ENCODE measurements at places on chromosomes 12 and 14.
A peak's percentile ranks its signal among the peaks of the same experiment; 100 is the strongest.

DNA sequence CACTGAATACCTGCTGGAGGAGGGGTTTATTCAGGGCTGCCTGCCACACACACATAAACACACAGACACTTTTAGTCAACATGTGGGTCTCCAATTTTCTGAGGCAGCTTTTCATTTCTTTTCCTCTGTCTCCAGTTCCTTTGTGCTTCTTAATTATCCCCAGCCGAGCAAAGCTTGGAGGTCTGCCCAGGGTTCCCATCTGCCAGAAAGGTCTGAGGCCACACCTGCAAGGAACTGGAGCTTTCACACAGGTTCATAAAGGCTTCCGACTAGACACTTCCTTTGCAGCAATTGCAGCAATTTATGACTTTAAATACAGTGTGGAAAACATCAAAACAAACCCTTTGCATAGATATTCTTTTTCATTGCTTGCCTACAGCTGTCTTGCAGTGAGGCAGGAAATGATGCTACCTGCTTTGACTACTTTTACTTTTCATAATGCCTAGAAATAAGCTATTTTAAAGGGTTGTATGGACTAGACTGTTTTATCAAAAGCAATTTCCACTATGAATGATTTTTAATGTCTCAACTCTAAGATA is 1318.9 kb downstream of the AACS start:
- no peak for DNase-seq

DNA sequence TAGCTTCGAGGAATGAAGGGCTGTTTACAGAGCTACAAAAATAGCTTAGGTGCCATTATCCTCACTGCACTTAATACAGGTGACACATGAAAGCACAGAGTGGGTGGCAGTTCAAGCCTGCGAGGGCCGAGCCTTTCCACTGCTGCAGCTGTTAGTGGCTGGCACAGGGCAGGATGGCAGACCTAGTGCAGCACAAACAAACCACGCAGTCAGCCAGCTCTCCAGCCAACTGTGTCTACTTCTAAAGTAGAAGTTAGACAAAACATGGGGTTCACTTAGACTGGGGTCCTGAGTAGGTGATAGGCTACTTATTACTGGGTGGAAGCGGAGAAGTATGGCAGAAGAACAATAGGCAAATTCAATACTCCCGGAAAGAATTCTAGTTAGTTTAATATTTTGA is 95.4 kb downstream of the DUSP16 start:
- DNase-seq: no peak

DNA sequence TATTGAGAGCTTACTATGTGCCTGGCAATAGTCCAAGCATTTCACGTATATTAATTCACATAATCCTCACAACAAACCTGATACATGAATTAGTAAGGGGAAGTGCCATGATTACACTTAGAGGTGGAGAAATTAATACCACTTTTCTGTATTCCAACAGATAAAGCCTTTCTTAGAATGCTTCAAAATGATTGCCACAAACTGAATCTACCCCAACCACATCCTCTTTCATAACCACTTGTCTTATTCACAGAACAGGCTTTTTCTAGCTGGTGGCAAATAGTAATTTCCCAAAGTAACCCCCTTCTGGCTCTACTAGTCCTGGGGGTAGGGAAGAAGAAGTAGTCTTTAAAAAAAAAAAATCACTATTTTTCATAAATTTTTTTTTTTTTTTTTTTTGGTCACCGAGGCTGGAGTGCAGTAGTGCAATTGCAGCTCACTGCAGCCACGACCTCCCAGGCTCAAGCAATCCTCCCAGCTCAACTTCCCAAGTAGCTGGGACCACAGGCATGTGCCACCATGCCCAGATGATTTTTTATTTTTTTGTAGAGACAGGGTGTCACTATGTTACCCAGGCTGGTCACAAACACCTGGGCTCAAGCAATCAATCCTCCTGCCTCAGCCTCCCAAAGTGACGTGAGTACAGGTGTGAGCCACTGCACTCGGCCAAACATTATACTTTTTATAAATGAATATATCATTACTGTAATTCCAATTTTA is 59.0 kb upstream of the ARID2 start:
- DNase-seq: no peak

- DNase-seq: no peak
These were observed 754 bp downstream of the KRT18 start for GRCh38 chr12:52949413-52950331.

- no peak for DNase-seq
These were observed 196.3 kb downstream of the EPS8 start for GRCh38 chr12:15592934-15593333.

- DNase-seq: no peak
These were observed 4.8 kb downstream of the DGKA start for GRCh38 chr12:55935738-55936151.

- no peak for DNase-seq
These were observed 149.0 kb upstream of the GSC start for GRCh38 chr14:94918896-94919295.

- no peak for DNase-seq
These were observed 866 bp downstream of the KRT79 start for GRCh38 chr12:52832985-52833905.

DNA sequence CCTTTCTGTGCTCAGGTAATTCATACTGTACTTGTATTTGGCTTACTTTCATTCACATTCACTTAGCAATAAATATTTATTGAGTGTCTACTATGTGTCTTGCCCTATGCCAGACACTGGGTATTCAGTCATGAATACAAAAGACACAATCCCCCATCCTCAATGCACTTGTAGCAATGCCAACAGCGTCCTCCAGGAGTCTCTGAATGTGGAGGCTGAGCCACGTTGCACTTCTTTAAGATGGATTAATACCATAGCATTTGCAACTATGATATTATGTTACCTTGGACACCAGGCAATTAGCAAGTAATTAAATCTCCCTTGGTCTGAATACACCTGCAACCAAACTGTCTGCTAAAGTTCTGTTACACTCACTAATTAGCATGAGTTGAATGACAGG is 58.8 kb downstream of the OTX2 start:
- no peak for DNase-seq

DNA sequence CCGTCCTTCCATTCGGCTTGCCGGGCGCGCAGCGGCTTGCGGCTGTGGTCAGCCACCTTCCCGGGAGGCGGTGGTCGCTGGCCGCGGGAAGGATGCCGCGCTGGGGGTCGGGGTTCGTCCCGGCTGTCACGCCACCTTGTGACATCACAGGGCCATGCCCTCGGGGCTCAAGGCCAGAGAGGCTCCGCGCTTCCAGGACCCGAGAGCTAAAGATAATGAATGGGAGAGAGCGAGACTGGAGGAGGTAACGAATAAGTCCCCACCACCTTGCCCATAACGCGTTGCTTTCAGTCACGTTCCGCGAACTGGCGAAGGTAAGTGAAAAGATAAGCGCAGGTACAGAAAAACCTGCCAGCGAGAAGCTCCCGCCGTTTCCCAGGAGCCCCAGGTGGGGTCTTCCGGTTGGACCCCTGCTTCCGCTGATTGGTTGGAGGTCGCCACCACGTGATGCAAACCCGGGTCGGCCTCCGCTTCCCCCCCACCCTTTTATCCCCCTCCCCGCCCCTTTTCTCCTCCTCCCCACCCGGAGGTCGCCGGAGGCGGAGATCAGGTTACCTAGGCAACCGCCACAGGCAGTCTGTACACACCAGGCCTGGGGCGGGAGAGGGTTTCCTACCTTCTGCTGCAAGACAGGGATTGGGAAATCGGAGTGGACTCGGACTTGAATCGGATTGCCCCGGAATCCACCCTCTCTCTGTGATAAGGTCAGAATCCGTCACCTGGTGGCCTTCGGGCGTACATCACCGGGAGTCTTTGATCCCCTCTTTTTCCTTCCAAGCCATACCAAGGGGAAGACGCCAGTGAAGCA is at the start of gene LRRC9:
TSS of gene LRRC9 (plus strand) at position 575 of the 808 bp plus-strand sequence.
- DNase-seq: no peak

- no peak for DNase-seq
These were observed 976 bp downstream of the PEX5 start for GRCh38 chr12:7190268-7191055.

- no peak for DNase-seq
These were observed 688.0 kb downstream of the VRK1 start for GRCh38 chr14:97485201-97485600.

DNA sequence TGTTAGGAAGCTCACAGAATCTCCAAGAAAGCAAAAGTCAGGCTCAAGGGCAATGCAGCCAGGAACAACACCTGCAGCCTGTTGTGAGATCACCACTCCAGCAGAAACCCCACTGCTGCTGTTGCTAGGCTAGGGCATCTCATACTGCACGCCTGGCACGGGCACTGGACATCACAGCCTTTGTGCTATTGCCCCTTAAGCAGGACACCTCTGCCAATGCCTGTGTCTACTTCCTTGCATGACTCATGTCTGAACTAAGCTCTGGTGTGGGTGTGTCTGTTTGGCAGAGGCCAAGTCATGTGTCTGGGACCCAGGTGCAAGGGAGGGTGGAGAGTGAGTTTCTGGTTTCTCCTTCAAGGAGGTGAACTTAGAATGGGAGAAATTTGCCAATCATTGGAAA is 10.0 kb upstream of the DDX47 start:
- DNase-seq: peak; percentile 28

- DNase-seq: no peak
These were observed 77.6 kb downstream of the PITPNM2 start for GRCh38 chr12:123073292-123073691.

GRCh38 chr12:76117067-76117691 is 32.7 kb upstream of the NAP1L1 start:
- no peak for DNase-seq

- no peak for DNase-seq
These were observed 303.5 kb downstream of the EGLN3 start for GRCh38 chr14:33647385-33647786.

DNA sequence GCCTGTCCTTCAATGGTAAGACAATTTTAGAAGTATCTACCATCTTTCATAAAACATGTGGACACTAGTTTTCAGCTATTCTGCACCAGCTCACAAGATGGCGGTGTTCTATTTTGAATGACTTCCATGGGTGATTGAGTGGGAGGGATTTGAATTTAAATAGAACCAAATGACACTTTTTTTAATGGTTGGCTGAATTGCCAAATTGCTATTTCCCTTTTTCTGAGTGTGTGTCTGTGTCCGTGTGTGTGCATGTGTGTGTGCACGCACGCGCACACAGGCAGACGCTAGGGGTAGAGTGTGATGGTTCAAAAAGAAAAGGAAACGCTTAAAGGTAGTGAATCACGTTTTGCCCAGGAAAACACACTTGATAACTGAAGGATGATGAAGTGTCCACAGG is 362.6 kb downstream of the DAD1 start:
- no peak for DNase-seq

GRCh38 chr12:105077435-105077834 is 6.8 kb downstream of the ALDH1L2 start:
- DNase-seq: no peak

- DNase-seq: no peak
These were observed 1.6 kb upstream of the MSI1 start for GRCh38 chr12:120370343-120371243.

- no peak for DNase-seq
These were observed 387.5 kb downstream of the TMEM121 start for GRCh38 chr14:105913861-105914260.

GRCh38 chr12:101302741-101303140 is 22.8 kb downstream of the UTP20 start:
- no peak for DNase-seq

DNA sequence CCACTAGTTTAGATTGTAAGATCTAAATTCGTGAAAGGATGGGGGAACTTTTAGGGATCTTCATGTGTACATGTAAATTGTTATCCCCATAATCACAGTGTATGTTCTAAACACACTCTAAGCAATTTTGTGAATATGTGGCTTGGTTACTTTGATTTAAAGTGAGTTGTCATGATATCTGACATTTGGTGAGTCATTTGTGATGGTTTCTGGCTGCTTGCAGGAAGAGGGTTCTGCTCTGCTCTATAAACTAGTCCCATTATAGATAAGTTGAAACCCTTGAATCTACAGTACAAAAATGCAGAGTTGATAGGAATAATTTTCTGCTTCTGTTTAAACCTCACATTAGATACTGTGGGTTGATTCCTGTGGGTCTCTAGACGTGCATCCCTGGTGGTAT is 14.8 kb downstream of the GUCY2C start:
- DNase-seq: no peak

DNA sequence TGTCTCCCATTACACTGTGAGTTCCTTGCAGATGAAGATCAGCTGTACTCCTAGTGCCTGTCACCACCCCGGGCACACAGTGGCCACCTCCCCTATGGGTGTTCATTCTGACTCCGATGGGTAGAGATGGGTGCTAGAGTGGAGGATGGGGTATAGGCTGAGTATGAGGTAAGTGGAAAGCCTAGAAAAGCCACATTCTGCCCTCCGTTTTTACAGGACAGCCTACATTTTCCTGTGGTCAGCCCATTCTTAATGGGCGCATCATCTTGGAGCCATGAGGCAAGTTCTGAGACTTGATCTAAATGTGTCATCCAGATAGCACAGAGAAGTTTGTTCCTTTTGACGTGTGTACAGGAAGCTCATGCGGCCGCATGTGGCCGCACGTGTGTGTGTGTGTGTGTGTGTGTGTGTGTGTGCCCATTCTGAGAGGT is 166.7 kb upstream of the HIF1A start:
- no peak for DNase-seq

DNA sequence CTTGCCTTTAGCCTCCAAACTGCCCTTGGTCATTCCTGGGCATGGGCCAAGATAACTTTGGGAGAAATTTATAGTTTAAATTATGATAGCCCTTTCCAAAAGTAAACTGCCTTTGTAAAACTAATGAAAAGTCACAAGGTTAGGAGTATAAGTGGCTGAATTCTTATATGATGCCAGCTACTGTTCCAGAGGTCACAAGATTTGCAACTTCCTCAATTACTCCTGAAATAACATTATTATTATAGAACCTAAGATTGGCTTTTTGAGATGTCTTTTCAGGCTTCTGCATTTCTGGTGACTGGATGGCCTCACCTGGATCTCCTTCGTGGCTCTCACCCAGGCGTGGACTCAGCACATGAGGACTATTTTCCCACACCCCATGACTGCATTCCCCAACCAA is 55.0 kb downstream of the OSBPL8 start:
- no peak for DNase-seq

- DNase-seq: no peak
These were observed 67.8 kb upstream of the LTA4H start for GRCh38 chr12:96103067-96103644.

DNA sequence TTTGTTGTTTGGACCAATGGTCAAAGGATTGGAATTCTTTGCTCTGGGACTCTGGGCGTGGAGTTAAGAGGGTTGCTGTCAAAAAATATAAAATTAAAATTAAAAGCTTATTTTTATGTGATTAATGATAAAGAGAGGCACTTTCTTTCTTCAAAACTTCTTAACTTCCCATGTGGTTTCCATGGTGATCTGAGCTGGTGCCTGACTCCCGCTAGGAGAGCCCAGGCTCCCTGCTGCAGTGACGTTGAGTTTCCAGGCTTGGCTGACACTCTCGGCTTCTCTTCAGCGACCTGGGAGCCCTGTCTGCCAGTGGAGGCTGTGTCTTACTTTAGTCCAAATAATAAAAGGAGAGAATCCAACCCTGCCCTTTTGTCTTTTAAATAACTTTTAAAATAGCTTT is 84.4 kb downstream of the GALC start:
- DNase-seq: no peak

GRCh38 chr14:76581592-76581991 is 179.7 kb upstream of the VASH1 start:
- no peak for DNase-seq
